ENCODE measurements at places on chromosomes 4 and X. TPM values are rescaled to one million over a fixed set of nuclear protein-coding genes. Genes with fewer than 3 reads are reported as not detected.

- peaks cover 19% of the 10 kb centered on the region for H3K4me1 ChIP-seq
- no peaks in the 10 kb centered on the region for H3K27me3 ChIP-seq
- H3K36me3 ChIP-seq, result peaks cover 9% of the 10 kb centered on the region
- peak within 1 kb of the TSS; percentile 97 for H3K27ac ChIP-seq
- peak within 1 kb of the TSS; percentile 82 for H3K4me3 ChIP-seq
- peak; percentile 86 for DNase-seq
These were observed at the start of gene CYP4V2 for GRCh38 chr4:186191200-186192065. Gene CYP4V2, plus strand, starts transcription at chr4:186191567. Its CDS starts 257 bp downstream, at chr4:186191824.

DNA sequence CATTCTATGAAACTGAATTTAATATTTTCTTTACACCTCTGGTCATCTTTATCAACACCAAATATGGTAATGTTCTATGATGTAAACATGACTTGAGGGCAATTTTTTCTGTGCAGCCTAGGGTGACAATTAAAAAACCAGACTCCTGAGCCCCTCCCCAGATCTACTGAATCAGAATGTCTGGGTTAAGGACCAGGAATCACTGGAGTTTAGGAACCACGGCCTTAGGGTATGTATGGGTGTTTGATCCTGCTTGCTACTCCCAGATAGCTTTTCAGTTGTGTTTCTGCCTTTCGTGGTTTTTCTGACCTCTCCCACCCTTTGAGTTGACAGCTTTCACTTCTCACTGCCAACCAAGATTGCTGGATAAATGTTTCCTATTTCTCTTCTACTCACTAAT lies 332.2 kb downstream of the DHX15 start:
- no peaks in the 10 kb centered on the region for H3K36me3 ChIP-seq
- H3K27me3 ChIP-seq, result no peaks in the 10 kb centered on the region
- H3K4me1 ChIP-seq, result peaks cover 3% of the 10 kb centered on the region
- H3K4me3 ChIP-seq, result no peak overlapping the region
- DNase-seq, result no peak

- no peak overlapping the region for H3K27ac ChIP-seq
- no peak for DNase-seq
- no peak overlapping the region for H3K4me3 ChIP-seq
- no peaks in the 10 kb centered on the region for H3K4me1 ChIP-seq
- H3K27me3 ChIP-seq, result no peaks in the 10 kb centered on the region
These were observed 204.3 kb downstream of the TRAM1L1 start for GRCh38 chr4:116881077-116881476.

OPRPN gene
- total RNA-seq, result not detected

NKX6-1 gene
- total RNA-seq, result 2.1 TPM

DNA sequence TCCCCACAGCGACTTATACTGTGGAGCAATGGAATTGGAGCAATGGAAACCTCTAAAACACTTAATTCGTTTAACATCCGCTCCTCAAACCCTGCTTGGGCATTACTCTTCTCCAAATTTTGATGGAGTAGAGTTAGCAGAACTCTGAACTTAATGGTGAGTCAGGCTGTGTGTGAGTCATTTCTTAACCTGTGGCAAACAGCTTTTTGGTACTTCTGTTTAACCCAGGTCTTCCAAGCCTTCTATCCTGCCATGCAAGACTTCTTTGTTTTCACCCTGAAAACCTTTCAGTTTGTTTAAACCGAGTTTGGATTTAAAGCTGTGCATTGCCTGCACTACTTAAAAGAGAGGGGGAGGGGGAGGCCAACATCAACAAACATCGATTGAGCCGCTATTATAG lies 3.6 kb upstream of the AMOT start:
- no peak overlapping the region for H3K4me3 ChIP-seq
- H3K4me1 ChIP-seq, result peaks cover 3% of the 10 kb centered on the region
- no peaks in the 10 kb centered on the region for H3K36me3 ChIP-seq
- peaks cover 33% of the 10 kb centered on the region for H3K27me3 ChIP-seq
- no peak for DNase-seq
- H3K27ac ChIP-seq, result no peak overlapping the region

DNA sequence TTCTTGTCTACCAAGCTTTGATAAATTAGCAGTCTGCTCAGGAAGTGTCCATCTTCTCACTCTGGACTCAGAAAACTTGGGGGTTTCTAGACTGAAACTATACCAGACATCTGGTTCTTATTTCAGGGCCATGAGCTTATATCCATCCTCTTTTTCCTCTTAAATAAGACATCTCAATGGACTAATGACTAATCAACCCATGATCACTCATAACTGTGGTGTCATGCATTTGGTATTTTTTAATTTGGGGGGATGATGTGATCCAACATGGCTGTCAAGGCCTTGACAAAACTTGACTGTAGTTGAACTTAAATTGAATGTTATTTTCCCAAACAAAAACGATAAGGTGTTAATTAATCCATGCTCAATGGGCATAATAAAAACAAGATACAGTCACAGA lies 87.8 kb downstream of the GPRASP3 start:
- no peaks in the 10 kb centered on the region for H3K27me3 ChIP-seq
- DNase-seq, result no peak
- no peak overlapping the region for H3K4me3 ChIP-seq
- no peak overlapping the region for H3K27ac ChIP-seq
- no peaks in the 10 kb centered on the region for H3K4me1 ChIP-seq

DNA sequence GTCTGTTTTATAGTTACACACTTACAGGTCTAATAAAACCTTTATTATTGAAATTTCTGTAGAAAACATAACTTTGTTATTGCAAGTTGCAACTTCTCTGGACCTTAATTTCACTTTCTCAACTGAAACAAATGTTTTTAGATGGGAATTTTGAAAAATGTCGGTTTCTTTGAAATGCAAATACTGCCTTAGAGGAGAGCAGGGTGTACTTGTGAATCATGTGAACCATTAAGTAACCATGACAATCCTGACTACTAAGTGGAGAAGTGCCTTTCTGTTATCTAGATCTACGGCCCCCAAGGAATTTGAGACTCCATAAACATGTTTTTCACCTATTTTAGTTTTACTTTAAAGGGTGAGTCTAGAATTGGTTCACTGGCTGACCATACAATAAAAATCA lies 8.5 kb upstream of the ARMCX2 start:
- H3K36me3 ChIP-seq, result no peaks in the 10 kb centered on the region
- no peaks in the 10 kb centered on the region for H3K27me3 ChIP-seq
- H3K27ac ChIP-seq, result no peak overlapping the region
- no peak overlapping the region for H3K4me3 ChIP-seq
- H3K4me1 ChIP-seq, result no peaks in the 10 kb centered on the region
